ENCODE measurements at places on chromosomes 7 and 10.

GRCh38 chr10:114386452-114386851 lies 17.9 kb downstream of the AFAP1L2 start:
- no peak for DNase-seq

DNA sequence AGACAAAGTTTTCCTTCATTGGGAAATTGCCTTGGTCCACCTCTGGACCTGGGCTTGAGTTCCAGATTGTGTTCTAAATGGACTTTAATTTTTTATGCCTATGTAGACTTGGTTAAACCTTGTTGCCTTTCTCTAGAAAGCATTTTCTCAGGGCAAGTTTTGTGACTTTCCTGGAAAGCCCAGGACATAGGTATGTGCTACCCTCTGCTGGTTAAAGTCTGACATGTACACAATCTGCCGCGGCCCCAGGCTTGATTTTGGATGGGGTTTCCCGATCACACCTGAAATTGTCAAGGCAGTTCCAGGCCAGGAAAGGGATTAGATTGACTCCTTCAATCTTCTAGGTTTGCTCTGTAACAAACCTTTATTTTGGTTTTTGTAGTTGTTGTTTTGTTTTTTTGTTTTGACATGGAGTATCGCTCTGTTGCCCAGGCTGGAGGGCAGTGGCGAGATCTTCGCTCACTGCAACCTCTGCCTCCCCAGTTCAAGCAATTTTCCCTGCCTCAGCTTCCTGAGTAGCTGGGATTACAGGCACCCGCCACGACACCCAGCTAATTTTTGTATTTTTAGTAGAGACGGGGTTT lies 14.1 kb upstream of the AKR1B10 start:
- DNase-seq: peak; percentile 7

DNA sequence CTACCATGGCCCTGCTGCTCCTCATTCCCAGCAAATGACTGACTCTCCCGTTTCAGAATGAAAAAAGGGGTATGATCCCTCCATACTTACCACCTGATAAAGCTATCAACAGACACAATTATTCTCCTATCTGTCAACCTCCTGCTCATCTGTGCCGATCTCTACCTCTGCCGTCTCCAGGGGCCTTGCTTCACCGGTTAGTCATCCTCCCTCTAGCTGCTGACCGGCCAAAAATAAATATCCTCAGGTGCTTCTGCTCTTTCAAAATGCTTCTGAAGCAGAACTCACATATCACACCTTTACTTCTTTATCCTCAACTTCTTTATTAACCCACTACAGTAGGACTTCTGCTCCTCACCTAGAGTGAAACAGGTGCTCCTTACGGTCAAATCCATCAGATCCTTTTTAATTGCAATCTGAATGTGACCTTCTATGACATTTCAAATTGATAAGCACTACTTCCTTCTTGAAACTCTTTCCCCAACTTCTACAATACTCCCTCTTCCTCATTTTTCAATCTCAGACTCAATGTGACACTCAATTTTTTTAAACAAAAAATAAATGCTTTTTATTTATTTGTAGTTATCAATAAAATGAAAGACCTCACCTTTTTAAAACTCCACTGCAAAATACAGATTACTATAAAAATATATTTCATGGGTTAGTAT lies 63.2 kb downstream of the LMBR1 start:
- no peak for DNase-seq

DNA sequence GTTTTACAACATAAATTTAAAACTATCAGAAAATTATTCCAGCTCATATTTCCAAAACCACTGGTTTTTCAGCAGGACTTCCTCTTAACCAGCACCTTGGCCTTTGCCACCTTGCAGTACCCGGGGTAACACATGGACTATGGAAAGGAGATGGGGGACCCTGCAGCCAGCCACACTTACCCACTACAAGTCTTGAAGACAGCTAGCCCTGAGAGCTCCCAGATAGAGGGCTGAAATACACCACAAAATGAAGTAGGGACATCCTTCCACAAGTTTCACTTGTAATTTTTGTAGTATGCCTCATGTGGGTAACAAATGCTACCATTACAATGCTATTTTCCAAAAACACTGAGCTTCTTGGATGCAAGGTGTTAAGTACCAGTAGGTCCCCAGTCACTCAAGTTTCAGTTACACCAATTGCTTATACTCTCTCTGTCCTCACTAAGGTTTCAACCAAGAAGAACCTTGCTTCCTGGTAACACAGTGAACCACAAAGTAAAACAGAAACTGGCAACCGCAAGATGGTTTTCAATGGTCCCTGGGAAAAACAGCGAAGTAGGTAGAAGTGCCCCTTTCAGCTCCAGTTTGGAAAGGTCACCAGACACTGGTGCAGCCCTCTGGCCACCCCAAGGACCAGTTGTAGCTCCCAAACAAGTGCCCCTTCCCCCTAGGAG lies 110.9 kb downstream of the SGMS1 start:
- DNase-seq: no peak

DNA sequence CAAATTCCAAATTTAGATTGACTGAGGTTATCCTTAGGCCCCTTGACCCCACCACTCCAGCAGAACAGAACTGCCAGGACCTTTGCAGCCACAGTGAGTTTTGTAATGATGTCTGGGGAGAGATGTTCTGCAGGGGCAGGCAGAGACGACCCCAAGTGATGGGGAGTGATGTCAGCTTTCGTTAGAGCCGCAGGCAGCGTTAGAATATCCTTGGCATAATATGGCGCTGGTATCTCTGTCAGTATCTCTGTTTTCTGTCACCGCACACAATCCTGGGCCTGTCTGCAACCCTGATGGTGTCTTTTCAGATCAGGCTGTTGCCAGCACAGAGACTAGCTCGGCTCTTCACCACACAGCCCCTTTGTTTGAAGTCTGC lies 1083.6 kb downstream of the KCNMA1 start:
- DNase-seq: no peak

GRCh38 chr10:47179291-47179647 lies 120.7 kb upstream of the GDF10 start:
- DNase-seq: no peak

GRCh38 chr7:99447943-99448342 lies 9.2 kb downstream of the CPSF4 start:
- DNase-seq: no peak

Data from NCI-H1436 (cell line).